NCI-H510A (cell line): ENCODE measurements at places on chromosomes 6 and 20.

GRCh38 chr6:142235272-142235671 lies 66.5 kb upstream of the ADGRG6 start:
- no peak for DNase-seq

- DNase-seq = no peak
Measured at GRCh38 chr6:151498327-151498726, 4.5 kb downstream of the CCDC170 start.

- no peak for DNase-seq
Measured at GRCh38 chr20:52473186-52473585, 281.6 kb upstream of the ZFP64 start.

DNA sequence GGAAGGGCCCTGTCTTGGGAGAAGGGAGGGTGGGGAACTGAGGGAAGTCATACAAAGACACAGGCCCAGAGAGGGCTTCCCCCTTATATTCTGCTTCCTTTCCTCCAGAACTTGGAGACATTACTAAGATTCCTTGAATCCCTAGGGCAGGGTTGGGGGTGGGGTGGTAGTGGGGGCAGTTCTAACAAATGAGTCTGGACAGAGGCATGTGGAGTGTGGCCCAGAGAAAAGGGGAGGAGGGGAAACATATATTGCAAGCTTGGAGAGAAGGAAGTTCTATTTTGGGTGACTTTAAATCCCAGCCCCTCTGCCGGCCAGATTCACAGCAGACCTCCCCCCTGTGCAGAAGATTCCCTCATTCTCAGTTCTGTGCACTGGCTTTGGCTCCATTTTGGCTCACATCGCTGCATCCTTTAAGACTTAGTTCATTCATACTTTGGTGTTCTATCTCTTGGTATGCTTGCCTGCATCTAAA lies 43.7 kb downstream of the DAAM2 start:
- no peak for DNase-seq

GRCh38 chr6:14706378-14706929 lies 539.4 kb upstream of the JARID2 start:
- DNase-seq = no peak
